ENCODE measurements at places on chromosomes 6 and 20. TPM values are rescaled to one million over a fixed set of nuclear protein-coding genes. Genes with fewer than 3 reads are reported as not detected.
A peak's percentile ranks its signal among the peaks of the same experiment; 100 is the strongest.

DNA sequence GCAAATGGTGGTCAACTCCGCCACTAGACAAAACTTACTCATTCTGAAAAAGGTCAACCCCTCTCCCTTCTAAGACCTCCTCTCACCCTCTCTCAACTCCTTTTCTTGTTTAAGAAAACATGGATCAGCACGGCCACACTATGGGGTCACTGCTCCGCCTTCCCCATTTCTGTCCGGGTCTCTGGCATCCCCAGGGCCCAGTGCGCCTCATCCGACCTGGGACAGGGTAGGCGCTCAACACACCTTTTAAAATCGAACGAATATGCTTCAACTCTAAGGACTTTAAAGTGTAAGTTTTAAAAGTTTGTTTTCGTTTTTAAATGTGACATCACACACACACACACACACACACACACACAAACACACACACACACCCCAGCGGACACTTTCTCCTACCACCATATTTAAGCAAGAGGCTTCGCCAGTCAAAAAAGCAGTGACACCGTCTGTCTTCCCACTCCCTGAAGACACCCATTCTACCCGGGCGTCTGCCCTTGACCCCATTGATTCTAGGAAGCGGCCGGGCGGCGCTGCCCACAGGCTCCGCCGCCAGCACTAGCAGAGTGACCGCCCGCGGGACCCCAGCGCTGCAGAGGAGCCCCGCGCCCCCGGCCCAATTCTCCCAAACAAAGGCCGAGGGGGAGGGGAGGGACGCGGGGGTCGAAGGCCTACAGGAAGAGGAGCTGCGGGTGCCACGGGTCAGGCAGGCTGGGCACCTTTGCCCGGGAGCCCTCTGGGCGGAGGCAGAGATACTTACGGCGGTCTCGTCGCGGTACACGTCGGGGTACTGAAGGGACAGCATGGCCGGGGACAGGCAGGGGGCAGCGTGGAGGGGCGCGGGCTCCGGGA lies 568 bp downstream of the PREP start:
- peak; percentile 4 for DNase-seq
- no peak overlapping the region for H3K27ac ChIP-seq
- H3K36me3 ChIP-seq = peaks cover 2% of the 10 kb centered on the region
- H3K4me1 ChIP-seq = peaks cover 44% of the 10 kb centered on the region

- H3K4me1 ChIP-seq = peaks cover 38% of the 10 kb centered on the region
- H3K27me3 ChIP-seq = no peaks in the 10 kb centered on the region
- no peak overlapping the region for H3K4me3 ChIP-seq
Measured at GRCh38 chr20:43937591-43937990, 22.9 kb downstream of the TOX2 start.

FOXC1 gene
- polyA plus RNA-seq = not detected

GRCh38 chr6:37362101-37362828 lies 8.5 kb downstream of the RNF8 start:
- H3K27me3 ChIP-seq = no peaks in the 10 kb centered on the region
- no peak overlapping the region for H3K27ac ChIP-seq
- H3K4me3 ChIP-seq = no peak overlapping the region
- DNase-seq = no peak

- H3K27me3 ChIP-seq = peaks cover 1% of the 10 kb centered on the region
- H3K27ac ChIP-seq = no peak overlapping the region
- no peak overlapping the region for H3K4me3 ChIP-seq
- no peaks in the 10 kb centered on the region for H3K36me3 ChIP-seq
- H3K4me1 ChIP-seq = no peaks in the 10 kb centered on the region
- DNase-seq = no peak
Measured at GRCh38 chr6:115969930-115970273, 90.8 kb downstream of the FRK start.

FOXO3 gene
- polyA plus RNA-seq = 16.9 TPM

LCA5 gene
- polyA plus RNA-seq = not detected

DTD1 gene
- polyA plus RNA-seq = 40.6 TPM

TMEM170B gene
- 0.06 TPM for polyA plus RNA-seq

GRCh38 chr6:46437671-46438221 lies 53.5 kb downstream of the RCAN2 start:
- H3K27ac ChIP-seq = no peak overlapping the region
- no peak for DNase-seq
- H3K4me3 ChIP-seq = no peak overlapping the region
- no peaks in the 10 kb centered on the region for H3K4me1 ChIP-seq

All from CD4-positive, CD25-positive, alpha-beta regulatory T cell (primary cell).